Neural crest cell (in vitro differentiated cells): ENCODE measurements at places on chromosomes 5 and 9. TPM values are rescaled to one million over a fixed set of nuclear protein-coding genes. Genes with fewer than 3 reads are reported as not detected.

SLC6A18 gene
- total RNA-seq = not detected in 2 replicates

CYSRT1 gene
- 1.2 and 1.6 TPM in 2 replicates for total RNA-seq

SLC6A3 gene
- 0.16 and 0.27 TPM in 2 replicates for total RNA-seq

GABBR2 gene
- total RNA-seq = 0.77 and 0.84 TPM in 2 replicates

NIPBL gene
- 66.3 and 67.8 TPM in 2 replicates for total RNA-seq

GRCh38 chr9:18588002-18588401, 114.0 kb downstream of the ADAMTSL1 start:
- no peak for DNase-seq

DNA sequence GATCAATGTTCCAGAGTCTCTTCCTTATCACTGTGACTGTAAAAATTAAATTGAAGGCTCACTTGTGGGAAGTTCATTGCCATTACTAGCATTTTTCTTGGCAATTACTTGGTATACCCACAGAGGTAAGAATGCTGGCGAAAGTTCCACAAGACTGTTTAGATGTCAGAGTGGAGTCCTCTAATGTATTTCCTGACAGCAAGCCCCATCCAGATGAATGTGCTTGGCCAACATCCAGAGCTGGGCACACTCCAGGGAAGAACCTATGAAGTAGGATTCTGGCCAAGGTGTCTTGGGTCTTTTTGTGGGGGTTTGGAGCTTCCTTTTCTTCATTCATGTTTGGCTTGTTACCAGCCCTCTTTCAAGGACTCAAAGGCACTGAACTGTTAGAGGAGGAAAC, 473.6 kb downstream of the DMAC1 start:
- DNase-seq = no peak

- DNase-seq = peak; percentile 23
Measured at GRCh38 chr5:35182910-35183535, 47.3 kb downstream of the PRLR start.

DNA sequence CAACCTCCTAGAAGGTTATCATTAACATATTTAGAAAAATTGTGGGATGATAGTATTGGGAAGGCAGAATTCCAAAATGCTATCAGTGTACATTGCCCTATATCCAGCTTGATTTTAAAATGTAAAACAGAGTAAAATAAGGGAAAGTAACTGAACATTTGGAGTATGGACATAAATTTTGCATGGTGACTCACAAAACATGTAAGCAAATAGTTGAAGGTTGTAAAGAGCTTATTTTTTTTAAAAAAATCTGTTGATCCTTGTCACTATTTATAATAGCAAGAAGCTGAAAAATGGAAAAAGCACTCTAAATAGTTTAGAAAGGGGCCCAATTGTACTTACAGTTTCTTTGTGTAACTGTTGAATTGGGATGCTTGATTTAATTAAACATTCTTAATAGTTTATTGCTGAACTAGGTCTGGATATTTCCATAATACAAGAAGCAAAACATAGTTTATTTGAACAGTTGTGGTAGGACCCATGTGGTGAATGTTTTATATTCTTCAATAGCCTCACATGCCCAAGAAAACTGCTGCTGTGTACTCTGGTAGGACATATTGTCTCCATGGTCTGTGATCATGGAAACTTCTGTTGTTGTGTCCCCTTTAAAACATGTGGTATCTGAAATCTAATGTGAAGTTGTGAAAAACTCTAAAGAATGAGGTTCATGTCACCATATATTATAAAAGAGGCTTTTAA, 82.4 kb downstream of the NNT start:
- DNase-seq = no peak

- no peak for DNase-seq
Measured at GRCh38 chr5:502325-503079, 21.7 kb downstream of the SLC9A3 start.

DNA sequence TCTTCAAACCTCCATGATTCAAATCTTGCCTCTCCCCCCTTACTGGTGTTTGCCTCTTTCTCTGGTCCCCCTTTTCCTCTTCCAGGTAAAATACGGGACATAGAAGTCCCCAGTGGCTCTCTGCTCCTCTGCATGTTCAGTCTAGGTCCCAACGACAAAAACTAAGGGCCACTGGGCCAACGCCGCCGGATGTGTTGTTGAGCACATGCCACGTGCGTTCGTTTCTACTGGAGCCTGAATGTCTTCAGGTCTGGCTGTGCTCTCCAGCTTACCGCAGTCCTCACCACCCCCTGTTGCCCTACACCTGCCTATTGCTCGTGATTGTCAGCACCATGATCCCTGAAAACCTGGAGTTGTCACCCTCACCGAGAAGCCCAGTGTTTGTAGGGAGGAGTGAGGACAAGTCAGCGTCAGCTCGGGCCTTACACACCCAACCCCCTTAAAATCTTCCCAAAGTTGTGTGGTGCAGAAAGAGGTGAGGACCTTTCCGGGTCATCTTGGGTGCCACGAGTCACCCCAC, 2.8 kb upstream of the ADAMTS2 start:
- no peak for DNase-seq

- no peak for DNase-seq
Measured at GRCh38 chr9:127305838-127306226, 41.3 kb downstream of the GARNL3 start.

DNA sequence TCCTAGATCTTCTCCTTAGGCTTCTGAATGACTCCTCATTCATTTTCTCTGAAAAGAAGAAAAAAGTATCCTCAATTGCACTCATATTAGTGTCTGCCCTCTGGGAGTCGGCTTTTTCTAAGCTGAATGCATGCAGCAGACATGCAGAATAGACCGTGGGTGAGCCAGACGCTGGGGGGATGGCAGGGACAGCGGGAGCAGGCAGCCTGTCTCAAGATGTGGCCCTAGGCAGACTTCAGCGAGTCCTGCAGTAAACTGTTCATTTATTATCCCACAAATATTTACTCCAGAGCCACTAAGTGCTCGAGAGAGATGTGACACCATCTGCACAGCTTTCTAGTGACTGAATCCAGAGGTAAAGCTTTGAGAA, 164.9 kb upstream of the RAI14 start:
- no peak for DNase-seq

DNA sequence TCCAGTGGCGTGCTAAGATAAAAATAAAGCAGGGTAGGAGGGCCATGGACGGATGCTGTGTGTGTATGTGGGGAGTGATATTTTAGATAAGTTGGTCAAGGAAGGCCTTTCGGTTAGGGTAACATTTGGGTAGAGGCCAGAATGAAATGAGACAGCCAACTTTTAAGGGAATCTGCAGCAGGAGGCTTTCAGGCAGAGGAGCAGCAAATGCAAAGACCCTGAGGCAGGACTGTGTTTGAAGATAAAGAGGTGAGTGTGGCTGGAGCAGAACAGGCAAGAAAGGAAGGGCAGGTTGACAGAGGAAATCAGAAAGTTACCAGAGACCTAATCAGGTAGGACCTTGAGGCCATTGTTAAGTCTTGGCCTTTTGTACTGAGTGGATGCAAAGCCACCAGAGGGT, 106.2 kb downstream of the MAST4 start:
- DNase-seq = no peak

DNA sequence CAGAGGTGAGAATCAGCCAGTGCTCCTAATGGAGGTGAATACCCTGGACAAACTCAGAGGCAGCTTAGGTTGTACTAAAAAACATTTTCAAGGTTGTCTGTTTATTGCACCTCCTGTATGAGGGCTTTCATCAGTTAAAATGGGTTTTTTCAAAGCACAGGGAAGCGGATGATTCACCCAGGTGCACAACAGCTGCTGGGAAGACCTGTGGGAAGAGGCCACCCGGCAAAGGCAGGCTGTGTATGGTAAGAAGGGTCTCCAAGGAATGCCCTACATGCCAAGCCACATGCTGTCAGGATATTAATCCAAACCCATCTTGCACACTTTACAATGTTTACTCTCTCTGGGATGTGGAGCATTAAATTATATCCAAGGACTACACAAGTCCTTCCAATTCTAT, 14.7 kb downstream of the SIL1 start:
- no peak for DNase-seq

DNA sequence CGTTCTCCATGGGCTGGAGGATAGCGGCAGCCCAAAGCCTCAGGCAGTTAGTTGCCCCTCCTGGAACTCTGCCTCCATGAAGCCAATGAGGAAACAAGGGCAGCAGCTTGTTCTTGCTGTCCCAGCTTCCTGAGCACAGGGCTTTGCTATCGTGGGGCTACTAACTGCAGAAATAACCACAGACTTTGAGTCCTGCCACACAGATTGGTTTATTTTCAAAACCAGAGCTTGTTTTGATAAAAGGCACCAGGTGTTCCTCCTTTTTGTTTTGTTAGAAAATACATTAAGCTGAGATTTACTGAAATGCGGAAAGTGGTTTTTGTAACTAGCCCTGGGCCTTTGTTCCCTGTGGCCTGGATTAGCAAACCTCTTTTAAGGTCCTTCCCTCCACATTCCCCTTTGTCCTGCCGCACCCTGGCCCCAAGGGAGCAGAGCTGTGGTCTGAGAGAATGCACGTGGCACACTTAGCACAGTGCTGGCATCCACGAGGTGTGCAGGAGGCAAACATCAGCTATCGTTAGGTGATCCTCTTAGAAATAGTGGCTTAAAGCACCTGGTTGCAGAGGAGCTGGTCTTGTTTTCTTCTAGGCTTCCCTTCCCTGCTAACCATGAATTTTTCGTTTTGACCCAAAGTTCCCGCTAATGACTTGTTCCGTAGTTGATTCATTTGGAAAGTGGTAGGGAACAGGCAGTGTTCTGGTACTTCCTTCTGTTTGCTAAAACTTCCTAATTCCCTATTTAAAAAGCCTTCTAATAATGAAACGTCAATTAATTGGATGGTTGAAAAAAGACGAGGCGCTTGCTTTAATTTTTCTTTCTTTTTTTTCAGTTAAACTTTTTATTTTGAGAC, 21.5 kb downstream of the MVB12B start:
- no peak for DNase-seq

DNA sequence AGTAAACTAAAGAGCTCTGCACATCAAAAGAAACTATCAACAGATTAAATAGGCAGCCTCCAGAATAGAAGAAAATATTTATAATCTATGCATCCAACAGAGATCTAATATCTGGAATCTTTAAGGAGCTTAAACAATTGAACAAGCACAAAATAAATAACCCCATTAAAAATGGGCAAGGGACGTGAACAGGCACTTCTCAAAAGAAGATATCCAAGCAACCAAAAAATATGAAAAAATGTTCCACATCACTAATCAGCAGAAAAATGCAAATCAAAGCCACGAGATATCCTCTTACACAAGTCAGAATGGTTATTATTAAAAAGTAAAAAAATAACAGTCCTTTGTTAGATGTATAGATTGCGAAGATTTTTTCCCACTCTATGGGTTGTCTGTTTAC, 109.1 kb upstream of the TRPC7 start:
- no peak for DNase-seq

DNA sequence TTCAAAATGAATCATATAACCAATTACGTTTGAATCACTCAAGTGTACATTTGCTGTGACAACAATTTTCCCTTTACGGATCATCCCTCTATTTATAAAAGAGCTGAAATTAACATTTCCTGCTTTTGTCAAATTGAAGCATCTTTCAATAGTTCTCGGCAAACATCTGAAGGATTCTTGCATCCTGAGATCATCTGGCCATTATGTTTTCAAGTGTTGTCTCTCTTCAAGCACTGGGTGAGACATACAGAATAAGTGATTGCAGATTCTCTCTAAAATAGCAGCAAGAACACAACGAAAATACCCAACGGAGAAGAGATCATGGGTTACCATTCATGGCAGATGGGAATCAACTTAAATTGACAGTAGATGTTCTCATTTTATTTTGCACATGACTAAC, 283.4 kb upstream of the GRAMD2B start:
- DNase-seq = no peak

DNA sequence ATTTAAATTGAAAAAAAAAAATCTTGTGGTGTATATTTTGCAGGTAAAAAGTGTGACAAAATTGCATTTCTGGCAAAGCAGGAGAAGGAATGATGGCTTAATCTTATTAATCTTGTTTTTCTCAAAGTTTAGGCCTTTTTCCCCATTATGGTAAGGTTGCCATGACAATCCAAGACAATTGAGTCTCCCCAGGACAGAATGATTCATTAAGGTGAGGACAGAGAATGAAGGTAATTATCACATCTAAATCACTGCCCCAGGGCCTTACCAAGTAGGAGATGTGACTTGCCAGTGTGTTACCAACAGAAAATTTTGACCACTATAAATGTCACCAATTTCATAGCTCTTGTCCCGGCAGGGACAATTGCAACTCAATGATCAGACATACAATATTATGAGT, 439.2 kb downstream of the DNAH5 start:
- no peak for DNase-seq

DNA sequence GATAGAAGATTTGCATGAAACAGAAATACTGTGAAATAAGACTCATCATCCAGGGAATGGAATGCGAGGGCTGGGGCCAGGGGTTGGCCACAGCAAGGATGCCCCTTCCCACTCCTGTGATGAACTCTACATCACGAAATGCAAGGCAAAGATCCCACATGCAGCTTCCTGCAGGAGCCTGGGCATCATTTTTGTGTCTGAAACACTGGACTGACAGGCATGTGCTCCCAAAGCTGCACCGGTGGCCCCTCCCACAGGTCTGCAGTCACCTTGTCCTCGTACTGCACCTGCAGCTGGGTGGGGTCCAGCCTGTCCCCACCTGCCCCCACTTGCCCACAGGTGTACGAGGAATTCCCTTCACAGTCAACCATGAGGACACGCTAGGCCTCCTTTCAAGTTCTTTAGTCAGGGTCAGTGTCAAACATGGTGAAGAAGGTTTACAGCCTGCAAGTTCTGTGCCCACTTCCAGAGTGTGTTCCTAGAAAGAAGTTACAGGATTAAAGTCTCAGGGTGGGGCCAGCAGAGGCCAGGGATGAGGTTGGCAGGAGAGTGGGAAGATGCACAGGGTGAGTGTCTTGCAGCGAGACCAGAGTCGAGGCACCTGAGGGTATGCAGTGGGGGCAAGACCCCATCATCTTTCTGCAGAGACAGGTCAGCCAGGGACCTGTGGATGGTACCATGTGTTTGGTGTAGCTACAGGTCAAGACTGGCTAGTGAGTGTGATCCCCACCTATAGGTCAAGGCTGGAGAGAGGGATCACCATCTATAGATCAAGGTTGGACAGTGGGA, 155.0 kb upstream of the IRX2 start:
- DNase-seq = no peak

- no peak for DNase-seq
Measured at GRCh38 chr9:130058887-130059286, 5.2 kb downstream of the GPR107 start.

DNA sequence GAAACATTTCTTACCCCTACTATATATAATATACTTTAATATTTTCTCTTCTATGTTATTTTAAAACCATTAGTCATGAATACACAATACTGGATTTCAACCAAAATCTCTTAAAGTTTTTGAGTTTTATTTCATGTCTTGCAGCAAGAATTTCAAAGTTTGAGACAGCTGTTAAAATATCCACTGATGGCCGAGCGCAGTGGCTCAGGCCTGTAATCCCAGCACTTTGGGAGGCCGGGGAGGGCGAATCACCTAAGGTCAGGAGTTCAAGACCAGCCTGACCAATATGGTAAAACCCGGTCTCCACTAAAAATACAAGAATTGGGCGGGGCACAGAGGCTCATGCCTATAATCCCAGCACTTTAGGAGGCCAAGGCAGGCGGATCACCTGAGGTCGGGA, 59.7 kb upstream of the DAPK1 start:
- DNase-seq = no peak

- DNase-seq = no peak
Measured at GRCh38 chr9:77987081-77987656, 44.4 kb downstream of the GNAQ start.

- DNase-seq = no peak
Measured at GRCh38 chr5:116810951-116811350, 236.3 kb upstream of the SEMA6A start.
